Progenitor cell of endocrine pancreas (in vitro differentiated cells): ENCODE measurements at places on chromosomes 1 and 21. TPM values are rescaled to one million over a fixed set of nuclear protein-coding genes. Genes with fewer than 3 reads are reported as not detected.

Gene COL11A1
- total RNA-seq, result 2.3 and 2.4 TPM in 2 replicates

DNA sequence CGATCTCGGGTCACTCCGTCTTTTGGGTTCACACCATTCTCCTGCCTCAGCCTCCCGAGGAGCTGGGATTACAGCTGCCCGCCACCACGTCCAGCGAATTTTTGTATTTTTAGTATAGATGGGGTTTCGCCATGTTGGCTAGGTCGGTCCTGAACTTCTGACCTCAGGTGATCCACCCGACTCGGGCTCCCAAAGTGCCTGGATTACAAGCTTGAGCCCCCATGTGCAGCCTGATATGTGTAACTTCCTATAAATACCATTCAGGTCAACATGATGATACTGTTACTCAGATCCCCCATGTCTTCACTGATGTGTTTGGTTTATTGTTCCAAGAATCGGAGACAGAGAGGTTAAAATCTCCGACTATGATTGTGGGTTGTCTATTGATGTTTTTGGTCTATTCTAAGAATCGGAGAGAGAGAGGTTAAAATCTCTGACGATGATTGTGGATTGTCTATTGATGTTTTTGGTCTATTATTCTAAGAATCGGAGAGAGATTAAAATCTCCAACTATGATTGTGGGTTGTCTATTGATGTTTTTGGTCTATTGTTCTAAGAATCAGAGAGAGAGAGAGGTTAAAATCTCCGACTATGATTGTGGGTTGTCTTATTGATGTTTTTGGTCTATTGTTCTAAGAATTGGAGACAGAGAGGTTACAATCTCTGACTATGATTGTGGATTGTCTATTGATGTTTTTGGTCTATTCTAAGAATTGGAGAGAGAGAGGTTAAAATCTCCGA is 17.0 kb downstream of the C1orf159 start:
- no peak for DNase-seq

DNA sequence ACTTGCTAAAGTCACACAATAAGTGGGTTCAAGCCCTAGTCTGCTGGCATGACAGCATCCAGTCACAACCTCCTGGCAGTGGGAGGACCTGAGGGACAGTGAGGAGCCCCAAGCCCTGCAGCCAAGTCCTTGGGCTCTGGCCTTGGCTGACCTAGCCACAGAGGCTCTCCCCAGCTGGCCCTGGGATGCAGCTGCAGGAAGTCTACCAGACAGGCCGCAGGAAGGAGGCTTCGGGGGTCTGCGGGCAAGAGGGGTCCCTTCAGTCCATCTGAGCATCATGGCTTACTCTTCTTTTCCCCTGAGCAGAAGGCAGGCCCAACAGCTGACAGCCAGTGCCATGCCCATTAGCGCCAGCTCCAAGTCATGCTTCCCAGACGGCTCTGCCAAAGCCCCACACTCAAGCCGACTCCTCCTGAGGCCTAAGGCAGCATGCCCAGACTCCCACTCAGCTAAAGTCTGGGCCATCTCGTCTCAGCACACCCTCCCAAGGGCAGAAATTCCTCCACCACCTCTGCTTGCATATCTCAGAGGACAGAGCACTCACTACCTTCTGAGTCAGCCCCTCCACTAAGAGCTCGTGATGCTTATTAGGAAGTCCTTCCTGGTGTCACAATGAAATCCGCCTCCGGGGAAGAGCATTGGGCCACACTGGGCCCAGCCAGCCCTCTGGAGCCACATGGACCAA is 20.1 kb downstream of the SLC1A7 start:
- no peak for DNase-seq

GRCh38 chr1:17802164-17802563 is 47.0 kb downstream of the ACTL8 start:
- no peak for DNase-seq

DNA sequence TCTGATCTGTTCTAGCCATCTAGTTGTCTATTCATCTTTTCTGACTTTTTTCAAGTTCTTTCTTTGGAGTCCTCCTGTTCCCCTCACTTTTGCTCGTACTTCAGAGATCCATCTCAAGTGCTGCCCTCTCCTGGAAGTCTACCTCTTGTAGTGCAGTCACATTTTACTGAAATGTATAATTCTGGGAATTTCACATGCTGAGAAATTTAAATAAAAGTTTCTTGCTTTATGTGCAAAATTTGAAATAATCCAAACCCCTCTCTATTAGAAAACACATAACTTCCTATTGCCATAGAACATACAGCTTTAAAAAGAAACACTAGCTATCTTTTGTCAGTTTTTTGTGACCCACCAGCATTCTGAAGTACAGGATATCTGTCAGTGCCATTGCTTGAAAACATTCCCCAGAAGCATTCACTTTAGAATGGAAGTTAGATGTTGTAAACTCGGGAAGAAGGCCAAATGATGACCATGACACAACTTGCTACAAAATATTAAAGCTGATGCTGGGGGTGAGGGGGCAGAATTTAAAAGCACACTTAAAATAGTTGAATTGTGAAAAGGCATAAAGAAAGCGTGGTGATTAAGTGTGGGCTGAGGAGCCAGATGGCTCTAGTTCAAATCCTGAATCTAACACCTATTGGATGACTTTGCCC is 22.0 kb downstream of the RLF start:
- no peak for DNase-seq

Gene PCBP3
- 3.7 and 4.3 TPM in 2 replicates for total RNA-seq

- no peak for DNase-seq
Observed at GRCh38 chr1:240496941-240497340, 115.0 kb downstream of the GREM2 start.
